Smooth muscle cell of trachea (primary cell): ENCODE measurements at places on chromosomes 2 and 18. TPM values are rescaled to one million over a fixed set of nuclear protein-coding genes. Genes with fewer than 3 reads are reported as not detected.

VIT gene
- 1.2 and 2.3 TPM in 2 replicates for total RNA-seq

FOXI3 gene
- total RNA-seq = not detected in 2 replicates

TMEM87B gene
- 20.9 and 30.3 TPM in 2 replicates for total RNA-seq

CAPN14 gene
- total RNA-seq = 0.33 and 0.58 TPM in 2 replicates
